ENCODE measurements at places on chromosomes 1 and 21.

GRCh38 chr21:33374080-33374449, 29.1 kb upstream of the IFNGR2 start:
- DNase-seq: no peak

GRCh38 chr1:41538741-41539417, 54.4 kb upstream of the EDN2 start:
- DNase-seq: no peak

GRCh38 chr1:228862542-228863505, 127.5 kb downstream of the RHOU start:
- no peak for DNase-seq

GRCh38 chr1:178093951-178094738, at the start of gene RASAL2:
Gene RASAL2 (plus strand): TSS chr1:178094104. CDS start chr1:178094493, 389 bp downstream.
- peak; percentile 0 for DNase-seq

DNA sequence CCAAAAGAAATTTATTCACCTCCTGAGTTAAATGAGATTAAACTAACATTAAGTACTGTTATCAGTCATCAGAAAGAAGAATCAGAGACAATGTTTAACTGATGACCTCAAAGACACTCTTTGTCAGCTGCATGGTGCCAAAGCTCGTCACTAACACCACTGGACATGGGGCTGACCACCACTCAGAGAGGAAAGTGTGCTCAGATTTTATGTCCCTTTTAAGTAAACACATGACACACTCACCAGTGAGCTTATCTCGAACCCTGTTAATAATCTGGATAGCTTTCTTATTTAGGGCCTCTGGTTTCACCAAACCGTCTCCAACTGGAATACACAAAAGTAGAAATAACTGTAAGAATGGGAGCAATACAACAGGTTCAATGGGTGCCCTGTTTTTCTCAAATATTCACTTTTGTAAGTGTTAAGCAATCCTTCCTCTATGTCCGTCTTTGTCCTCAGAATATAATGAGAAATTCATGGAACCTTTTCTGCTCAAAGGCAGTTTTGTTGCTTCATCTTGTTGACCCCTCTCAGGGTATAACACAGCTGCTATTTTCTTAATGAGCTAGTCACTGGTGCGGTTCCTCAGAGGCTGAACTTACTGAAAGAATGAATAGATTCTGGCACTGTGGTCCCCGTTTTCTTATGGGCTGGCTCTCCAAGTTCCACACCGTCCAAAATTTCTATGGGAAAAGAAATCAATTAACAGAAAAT, 9.5 kb upstream of the EXOSC10 start:
- no peak for DNase-seq

- no peak for DNase-seq
Measured at GRCh38 chr1:24705260-24706073, 39.8 kb upstream of the CLIC4 start.

GRCh38 chr1:225806249-225806648, 3.7 kb upstream of the EPHX1 start:
- DNase-seq: no peak

- DNase-seq: peak; percentile 57
Measured at GRCh38 chr1:16055613-16056520, 12.3 kb downstream of the CLCNKB start.

- no peak for DNase-seq
Measured at GRCh38 chr1:32221581-32221979, 573 bp downstream of the TMEM234 start.

- no peak for DNase-seq
Measured at GRCh38 chr1:157399984-157400382, 152.3 kb downstream of the FCRL5 start.

GRCh38 chr1:81650776-81651175, 150.0 kb upstream of the ADGRL2 start:
- DNase-seq: no peak

- DNase-seq: no peak
Measured at GRCh38 chr1:55069280-55069679, 29.9 kb downstream of the PCSK9 start.

GRCh38 chr1:32701421-32701911, 1.1 kb downstream of the SYNC start:
- DNase-seq: no peak

GRCh38 chr1:231241750-231242149, 738 bp downstream of the GNPAT start:
- DNase-seq: no peak

DNA sequence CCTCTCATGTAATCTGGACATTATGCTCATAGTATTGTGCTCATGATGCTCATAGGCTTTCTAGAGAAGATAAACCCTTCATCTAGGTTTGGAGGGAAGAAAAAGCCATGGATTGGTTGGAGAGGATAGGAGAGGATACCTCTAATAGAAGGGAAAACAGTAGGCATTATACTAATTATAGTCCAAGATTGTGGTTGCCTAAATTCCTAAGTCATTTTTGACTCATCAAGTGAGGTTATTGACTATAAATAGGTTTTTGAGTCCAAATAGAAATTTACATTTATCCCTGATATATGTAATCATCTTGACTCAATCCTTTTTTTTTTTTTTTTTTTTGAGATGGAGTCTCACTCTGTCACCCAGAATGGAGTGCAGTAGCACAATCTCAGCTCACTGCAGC, 5.0 kb downstream of the SYT11 start:
- DNase-seq: no peak

GRCh38 chr21:22804151-22804550, 1805.9 kb downstream of the NCAM2 start:
- no peak for DNase-seq

DNA sequence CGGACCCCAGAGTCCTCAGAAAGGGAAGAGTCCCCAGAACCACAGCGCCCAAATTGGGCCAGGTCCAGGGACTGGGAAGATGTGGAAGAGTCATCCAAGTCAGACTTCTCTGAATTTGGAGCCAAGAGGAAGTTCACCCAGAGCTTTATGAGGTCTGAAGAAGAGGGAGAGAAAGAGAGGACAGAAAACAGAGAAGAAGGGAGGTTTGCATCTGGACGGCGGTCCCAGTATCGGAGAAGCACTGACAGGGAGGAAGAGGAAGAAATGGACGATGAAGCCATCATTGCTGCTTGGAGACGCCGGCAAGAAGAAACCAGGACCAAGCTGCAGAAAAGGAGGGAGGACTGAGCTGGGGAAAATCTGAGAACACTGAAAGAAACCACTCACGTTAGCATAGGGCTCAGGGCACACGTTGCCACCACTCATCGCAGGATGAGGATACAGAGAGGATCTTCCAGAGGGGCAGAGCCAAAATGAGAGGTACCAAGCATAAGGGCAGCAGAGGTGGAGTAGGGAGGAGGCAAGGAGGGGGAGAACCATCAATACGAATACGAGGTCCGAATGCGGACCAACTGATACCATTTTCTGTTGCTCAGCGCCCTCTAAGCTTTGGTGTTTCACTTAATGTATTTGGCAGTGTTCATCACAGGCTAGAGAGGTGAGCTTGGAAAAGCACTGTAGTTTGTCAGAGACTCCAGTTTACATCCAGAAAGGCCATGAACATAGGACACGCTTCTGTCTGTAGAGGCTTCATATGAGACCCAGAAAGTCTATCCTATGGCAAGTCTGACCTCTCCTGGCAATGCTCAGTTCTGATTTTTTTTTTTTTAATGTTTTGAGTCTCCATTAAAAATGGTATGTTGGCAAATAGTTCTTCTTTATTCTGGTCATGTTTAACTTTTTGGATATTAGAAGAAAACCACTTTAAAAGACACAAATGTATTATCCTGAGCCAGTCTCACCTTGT, 34.7 kb downstream of the STYXL2 start:
- no peak for DNase-seq

- DNase-seq: no peak
Measured at GRCh38 chr1:32878183-32878582, 7.5 kb upstream of the FNDC5 start.

DNA sequence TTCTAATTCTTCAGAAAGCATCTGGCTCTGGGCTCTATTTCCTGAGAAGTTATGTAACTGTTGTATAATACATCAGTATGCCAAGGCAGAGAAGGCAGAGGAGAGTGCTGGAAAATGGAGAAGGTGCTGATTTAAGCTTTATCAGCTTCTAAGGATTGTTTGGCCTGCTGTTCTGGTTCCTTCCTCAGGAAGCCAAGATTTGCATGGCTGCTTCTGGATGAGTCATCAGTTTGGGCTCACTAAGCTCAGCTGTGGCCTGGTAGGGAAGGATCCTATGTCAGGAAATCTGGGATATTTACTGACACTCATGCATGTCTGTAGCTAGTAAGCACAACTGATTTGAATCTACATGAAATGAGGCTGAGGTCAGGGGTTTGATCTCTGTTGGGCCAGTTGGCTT, 73.2 kb upstream of the ADGRL4 start:
- no peak for DNase-seq

GRCh38 chr1:199310708-199311107, 671.9 kb downstream of the PTPRC start:
- no peak for DNase-seq
